CD4-positive, CD25-positive, alpha-beta regulatory T cell (primary cell): ENCODE measurements at places on chromosomes 12 and 14.

DNA sequence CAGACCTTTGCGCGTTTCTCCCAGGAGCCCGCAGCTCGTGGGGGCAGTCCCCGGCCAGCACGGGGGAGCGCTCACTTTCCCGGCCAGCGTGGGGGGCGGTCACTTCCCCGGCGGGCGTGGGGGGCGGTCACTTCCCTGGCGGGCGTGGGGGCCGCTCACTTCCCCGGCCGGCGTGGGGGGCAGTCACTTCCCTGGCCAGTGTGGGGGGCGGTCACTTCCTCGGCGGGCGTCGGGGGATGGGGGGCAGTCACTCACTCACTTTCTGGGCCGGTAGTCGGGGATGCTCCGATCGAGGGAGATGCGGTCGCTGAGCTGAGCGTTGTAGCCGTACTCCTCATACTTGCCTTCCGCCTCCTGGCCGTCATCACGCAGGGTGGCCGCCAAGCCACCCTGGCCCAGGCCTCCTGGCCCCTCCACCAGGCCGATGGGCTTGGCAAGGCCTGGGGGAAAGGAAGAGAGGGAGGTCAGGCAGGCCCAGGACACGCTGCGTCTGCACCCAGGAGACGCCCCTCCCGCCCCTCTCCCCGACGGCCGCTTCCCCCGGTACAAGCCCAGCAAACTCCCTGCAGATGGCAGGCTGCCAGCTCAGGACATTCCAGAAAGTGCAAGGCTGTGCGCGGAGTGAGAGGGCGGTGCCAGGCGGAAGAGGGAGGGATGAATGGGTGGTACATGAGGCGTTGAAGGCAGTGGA is 43.3 kb downstream of the GALNT9 start:
- DNase-seq, result no peak

GRCh38 chr14:101713621-101714349 is 47.7 kb upstream of the PPP2R5C start:
- no peak for DNase-seq

GRCh38 chr12:104263580-104264358 is 39.8 kb upstream of the EID3 start:
- DNase-seq, result no peak

- DNase-seq, result no peak
These were observed 7.3 kb upstream of the MGP start for GRCh38 chr12:14892726-14893505.

- no peak for DNase-seq
These were observed 463.4 kb downstream of the TMEM121 start for GRCh38 chr14:105989566-105990302.

DNA sequence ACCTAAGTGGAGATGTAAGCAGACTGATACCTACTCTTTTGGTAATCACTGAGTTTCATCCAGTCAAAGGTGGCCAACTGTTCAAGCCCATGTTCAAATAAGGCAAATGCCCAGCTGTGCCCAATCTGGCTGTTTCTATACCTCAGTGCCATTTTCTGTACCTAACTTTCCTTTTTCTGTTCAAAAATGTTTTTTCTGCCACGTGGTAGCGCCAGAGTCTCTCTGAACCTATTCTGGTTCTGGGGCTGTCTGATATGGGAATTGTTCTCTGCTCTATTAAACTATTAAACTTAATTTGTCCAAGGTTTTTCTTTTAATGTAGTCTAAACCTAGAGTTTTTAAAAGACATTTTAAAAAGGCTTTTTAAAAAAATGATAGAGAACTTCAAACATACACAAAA is 391.2 kb downstream of the NOVA1 start:
- DNase-seq, result no peak

GRCh38 chr14:105091517-105092170 is 26.4 kb upstream of the GPR132 start:
- DNase-seq, result no peak

DNA sequence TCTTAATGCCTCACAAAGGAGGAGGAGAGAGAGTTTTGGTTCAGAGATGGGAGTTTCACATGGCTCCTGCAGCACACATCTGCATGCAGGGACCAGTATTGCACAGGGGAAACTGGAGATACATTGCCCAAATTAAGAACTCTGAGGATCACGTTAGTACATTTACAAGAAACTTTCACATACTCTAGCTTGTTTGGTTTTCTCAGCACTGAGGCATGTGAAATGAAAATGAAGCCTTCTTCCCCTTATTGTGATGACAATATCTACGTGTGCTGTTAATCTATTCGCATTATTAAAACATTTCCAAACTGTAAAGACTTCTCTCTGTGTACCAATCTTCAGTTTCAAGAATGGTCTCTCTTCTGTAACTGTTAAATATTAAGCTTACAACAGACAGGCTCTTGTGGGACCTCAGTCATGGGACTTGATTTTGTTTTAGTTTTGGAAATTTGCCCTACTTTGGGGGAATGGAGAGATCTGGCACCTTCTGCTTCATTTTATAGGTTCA is 124.7 kb downstream of the DAAM1 start:
- no peak for DNase-seq

DNA sequence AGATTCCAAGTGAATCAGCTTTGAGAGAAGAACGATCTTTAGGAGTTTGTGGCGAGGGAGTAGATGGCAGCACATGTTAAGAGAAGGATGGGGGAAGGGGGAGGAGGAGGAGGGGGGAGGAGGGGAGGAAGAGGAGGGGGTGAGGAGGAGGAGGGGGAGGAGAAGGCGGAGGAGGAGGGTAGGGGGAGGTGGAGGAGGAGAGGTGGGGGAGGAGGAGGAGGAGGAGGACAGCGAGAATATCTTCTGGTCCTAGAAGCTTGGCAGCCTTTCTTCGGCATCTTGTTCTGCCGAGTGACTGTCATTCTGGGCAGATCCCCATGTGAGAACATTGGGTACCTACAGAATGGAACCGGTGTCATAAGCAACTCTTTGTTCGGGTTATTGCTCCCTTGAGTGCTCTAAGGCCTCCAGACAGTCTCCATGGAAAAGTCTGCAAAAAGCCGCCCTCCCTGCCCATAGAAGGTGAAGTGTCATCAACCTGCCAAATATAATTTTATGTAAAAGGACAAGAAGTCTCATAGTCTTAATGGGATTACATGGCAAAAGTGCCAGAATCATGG is 6.9 kb downstream of the RFC5 start:
- no peak for DNase-seq

DNA sequence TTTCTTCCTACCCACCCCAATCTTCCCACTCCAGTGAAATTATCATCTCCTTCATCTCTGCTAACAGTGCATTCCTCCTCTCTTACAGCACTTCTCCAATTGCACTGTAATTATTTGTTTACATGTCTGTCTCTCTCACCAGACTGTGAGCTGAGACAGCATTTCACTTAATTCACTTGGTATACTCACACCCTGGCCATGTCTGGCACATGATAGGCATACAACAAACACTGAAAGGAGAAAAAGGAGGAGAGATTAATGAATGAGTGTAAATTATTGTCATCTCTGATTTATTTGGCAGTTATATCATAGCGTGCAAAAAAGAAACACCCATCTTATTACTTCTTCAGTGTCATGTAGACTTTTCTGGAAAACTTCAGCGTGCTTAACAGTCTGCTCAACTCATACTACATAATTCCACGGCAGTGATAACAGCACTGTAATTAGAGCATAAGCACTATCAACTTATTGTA is 452.3 kb downstream of the ADAMTS20 start:
- DNase-seq, result no peak

GRCh38 chr12:10395390-10395998 is 5.7 kb upstream of the KLRK1 start:
- DNase-seq, result no peak

- no peak for DNase-seq
These were observed 125.1 kb downstream of the APAF1 start for GRCh38 chr12:98770230-98770629.

- no peak for DNase-seq
These were observed 345.6 kb downstream of the PAWR start for GRCh38 chr12:79344855-79345847.

DNA sequence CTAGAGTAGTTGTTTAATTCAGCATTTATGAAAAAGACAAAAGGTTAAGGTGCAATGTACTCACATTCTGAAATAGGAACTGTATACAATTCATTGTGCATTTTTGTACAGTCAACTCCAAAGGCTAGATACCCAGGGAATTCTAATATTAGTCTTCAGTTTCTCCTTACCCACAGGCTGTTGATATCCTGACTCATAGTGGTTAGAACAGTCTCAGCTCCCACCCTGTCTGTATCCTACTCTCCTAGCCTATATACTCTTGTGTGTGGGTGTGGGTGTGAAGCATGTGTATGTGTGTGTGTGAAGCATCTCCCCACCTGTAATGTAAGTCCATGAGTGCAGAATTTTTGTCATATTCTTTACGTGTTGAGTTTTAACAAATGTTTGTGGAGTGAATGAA is 229.5 kb downstream of the NAV3 start:
- no peak for DNase-seq

DNA sequence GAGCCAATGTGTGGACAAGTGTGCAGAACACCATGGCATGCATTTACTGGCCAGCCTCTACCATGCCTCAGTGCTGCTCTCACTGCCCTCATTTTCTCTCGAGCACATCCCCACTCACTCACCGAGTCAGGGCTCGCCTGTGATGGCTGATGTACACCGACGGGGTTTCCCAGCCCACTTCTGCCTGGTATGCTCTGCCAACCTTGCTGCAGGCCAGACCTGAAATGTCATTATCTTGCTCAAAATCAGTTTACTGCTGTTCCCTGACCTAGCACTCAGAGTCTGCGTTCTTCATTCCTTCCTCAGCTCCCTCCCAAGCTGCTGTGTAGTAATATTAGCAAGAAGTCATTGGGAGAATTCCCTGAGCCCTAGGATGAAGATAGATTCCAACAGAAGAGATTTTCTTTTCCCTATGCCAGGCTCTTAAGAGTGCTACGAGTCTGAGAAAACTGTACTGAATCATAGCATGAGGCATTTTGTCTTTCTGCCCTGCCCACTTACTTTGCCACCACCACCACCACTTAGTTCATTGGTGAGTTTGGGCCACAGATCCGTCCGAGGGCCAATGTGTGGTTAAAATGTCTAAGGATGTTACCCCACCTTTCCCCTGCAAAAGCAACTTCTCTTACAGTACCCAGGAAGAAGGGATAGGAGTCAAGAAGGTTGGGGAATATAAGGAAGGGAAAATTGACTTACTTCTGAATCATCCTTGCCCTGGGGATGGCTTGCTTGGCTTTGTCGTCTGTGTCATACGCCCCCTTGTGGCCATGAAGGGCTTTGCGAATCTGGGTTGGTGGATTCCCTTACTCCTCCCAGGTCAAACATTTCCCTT is 51.0 kb downstream of the BMAL2 start:
- peak; percentile 38 for DNase-seq
